ENCODE measurements at places on chromosomes 16 and 17.

- DNase-seq: no peak
Measured at GRCh38 chr17:14688134-14688533, 387.3 kb downstream of the HS3ST3B1 start.

- peak; percentile 47 for DNase-seq
Measured at GRCh38 chr16:87541147-87541871, 48.5 kb upstream of the ZCCHC14 start.

DNA sequence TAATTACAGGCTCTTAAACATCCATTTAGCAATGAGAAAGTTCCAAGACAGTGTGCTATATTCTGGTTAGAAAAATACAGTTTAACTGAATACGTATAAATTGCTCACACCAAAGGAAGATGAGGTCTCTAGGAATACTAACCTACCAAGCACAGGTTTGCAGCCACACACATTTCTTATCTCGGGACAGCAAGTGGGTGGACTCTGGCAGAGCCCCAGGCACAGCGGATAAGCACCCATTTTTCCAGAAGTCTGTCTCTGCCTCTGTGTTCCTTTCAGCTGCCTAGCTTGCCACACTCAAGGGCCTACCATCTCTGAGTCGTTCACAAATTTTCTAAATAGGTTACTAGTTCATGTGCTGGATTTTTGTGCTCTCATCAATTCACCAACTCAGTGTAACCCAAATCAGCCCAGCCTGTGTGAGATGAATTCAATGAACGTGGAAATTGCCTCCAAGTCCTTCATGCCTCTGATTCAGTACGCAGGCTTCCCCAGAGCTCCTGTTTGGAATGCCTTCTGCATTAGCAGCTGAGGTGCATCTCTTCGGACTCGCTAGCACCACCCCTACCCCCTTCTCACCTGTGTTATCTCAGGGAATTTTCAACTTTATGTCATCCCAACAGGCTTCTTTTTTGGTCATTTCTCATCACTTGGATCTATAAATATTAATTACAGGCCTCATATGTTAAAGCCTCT, 581.0 kb upstream of the CDH11 start:
- DNase-seq: no peak

DNA sequence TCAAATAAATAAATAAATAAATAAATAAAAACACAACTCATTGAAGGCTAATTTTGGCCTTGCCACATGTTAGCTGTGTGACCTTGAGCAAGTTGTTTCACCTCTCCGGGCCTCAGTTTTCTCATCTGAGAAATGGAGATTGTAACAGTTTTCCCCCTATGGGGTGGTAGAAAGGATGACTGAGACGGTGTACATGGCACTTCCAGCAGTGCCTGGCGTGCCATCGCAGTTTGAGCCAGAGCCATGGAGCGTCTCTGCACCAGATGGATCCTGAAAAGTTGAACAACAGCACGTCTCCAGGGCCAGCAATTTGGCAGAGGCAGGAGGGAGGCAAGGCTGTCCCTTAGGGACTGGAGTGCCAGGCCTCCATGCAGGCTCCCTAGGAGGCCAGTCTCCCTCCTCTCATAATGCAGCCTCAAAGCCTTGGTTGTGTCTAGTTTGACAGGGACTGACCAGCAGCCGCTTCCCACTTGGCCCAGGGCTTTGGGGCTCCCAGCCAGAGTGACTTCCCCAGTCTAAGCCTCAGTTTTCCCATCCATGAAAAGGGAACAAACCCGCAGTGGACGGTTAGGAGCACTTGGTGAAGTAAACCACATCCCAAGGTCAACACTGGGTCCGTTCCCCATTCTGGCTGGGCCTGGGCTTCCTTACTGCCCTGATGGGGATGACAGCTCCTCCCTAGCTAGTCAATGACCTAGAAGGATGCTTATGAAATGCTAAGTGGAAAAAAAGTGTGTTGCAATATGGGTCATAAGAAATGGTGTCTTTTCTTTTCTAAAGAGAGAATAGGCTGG, 19.3 kb downstream of the SOCS1 start:
- DNase-seq: no peak

DNA sequence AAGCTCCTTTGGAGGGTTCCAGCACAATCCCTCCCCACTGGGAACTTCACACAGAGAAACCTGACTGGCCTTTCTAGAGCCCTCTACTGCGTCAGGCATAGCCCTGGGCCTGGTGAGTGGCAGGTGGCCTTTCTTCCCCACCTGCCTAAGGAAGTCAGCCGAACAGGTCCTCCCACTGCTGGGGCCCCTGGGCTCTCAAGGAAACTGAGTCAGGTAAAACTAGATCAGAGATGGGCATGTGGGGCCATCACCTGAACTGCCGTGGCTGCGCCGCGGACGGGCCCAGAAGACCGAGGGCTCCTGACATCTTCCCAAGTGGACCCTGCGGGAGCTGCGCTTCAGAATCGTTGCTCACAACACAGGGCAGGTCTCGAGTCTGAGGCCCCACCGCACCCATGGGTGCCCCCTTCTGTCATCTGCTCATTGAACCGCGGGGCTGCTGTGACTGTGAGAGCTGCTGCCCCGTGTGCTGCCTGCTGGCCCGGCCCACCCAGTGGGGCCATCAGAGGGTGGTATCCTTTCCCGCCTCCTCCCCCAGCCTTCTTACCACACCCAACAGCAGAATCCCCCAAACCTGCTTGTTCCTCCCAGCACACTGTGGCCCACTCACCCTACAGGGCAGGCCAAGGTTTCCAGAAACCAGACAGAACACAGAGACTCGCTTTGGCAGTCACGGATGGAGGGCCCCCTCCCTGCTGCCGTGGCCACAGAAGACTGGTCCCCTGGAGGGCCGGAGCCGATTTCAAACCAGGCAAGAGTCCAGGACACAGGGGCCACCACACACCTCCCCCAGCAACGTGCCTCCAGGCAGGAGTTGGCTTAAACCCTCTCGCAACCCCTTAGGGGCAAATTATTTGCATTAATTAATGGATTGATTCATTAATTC, 81.1 kb downstream of the TBC1D16 start:
- DNase-seq: no peak

- no peak for DNase-seq
Measured at GRCh38 chr17:55564081-55564480, 52.8 kb upstream of the SMIM36 start.

DNA sequence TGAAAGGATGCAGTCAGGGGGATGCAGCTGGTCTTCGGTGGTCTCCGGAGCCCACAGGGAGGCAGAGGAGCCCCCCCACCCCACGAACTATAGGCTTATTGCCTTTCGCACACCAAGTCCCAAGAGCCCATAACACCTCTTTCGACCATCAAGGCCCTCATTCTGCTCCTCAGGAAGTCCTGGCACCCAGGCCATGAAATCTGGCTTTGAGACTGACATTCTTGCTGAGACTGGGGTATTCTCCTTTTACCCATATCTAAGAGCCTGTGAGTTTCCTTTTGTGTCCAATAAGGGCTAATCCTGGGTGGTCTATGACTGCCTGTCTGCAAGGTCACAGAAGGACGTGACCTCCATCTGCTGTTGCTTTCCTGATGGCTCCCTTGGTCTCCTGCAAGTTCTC, 6.4 kb upstream of the ARL4D start:
- DNase-seq: no peak

- no peak for DNase-seq
Measured at GRCh38 chr17:30312226-30312625, 20.5 kb upstream of the BLMH start.

GRCh38 chr17:42459801-42460281, 1.2 kb downstream of the ATP6V0A1 start:
- no peak for DNase-seq

DNA sequence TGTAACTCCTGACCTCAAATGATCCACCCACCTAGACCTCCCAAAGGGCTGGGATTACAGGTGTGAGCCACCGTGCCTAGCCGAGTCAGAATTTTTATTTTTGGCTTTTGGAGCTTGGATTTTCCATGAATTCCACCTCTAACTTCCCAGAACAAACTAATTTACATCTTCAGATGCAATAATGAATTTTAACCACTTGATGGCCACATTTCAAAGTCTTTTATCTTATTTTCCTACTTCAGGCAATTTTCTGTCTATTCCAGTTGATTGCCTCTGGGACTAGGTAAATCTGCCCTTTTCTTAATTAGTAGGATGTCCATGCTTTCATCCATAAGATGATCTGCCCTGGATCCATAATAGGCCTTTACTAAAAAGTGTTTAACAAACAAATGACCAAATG, 156.4 kb upstream of the ANKFN1 start:
- DNase-seq: no peak

- DNase-seq: no peak
Measured at GRCh38 chr16:85055493-85056210, 28.1 kb downstream of the KIAA0513 start.

- DNase-seq: peak; percentile 10
Measured at GRCh38 chr17:79970576-79971068, 65.0 kb downstream of the TBC1D16 start.

DNA sequence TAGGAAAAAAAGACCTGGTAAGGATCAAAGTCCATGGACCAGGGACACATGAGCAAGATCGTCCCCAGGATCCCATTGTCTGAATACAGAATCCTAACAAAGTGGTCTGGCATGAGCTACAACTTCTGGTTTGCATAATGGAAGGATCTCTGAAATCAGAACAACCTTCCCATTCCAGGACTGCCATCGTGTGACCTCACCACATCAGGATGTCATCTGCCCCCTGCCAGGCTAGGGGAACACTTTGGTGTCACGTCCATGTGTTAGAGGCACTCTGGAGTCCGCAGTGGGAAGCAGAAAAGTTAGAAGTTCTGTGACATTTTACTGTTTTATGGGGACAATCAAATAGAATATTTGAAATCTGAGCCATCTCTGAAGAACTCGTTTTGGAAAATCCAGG, 160.7 kb downstream of the RGS9 start:
- DNase-seq: no peak

DNA sequence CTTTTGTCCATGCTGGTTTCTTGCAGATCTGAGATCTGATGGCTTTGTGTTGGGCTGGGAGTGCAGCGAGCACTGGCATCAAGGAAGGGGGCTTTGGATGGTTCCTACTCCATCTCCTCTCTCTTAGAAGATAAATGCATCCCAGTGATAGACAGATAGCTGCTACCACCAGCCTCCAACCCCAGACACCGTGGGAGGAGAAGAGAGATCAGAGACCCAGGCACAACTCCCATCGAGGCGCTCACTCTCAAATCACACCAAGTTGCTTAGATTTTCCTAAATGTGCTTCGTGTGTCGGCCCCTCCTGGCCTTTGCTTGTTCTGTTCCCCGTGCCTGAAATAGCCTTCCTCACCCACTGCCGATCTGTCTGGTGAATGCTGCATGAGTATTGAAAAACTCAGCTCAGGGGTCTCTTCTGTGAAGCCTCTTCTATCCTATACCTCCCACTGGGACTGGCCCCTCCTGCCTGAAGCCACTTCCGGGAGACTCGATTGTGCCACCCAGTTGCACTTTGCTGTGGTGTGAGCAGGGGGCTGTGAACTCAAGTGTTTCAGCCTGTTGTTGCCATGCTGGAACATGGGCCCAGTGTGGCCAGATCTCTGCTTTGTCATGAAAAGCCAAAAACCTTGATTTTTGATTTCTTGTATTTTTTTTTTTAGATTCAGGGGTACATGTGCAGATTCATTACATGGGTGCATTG, 242.7 kb downstream of the GSG1L start:
- DNase-seq: no peak

DNA sequence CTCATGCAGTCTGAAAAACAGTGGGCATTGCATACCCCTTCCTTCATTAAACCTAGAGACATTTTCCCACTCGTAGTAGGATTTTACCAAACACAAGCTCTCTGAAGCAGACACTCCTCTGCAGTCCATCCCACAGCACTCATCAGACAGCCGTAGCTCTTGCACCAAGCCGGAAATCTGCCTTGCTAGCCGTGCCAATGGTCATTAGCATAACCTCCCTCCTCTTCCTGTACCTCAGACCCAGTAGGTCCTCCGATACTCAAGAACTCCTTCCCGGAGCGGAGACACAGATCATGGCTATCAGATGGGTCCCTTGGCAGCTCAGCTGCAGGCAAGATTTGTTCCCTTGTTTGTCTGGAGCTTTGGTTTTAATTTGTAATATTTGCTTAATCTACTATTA, 483.1 kb upstream of the PSMD7 start:
- no peak for DNase-seq

- no peak for DNase-seq
Measured at GRCh38 chr16:82629441-82630027, 2.8 kb downstream of the CDH13 start.

GRCh38 chr16:11370084-11370931, 25.0 kb downstream of the RMI2 start:
- no peak for DNase-seq

DNA sequence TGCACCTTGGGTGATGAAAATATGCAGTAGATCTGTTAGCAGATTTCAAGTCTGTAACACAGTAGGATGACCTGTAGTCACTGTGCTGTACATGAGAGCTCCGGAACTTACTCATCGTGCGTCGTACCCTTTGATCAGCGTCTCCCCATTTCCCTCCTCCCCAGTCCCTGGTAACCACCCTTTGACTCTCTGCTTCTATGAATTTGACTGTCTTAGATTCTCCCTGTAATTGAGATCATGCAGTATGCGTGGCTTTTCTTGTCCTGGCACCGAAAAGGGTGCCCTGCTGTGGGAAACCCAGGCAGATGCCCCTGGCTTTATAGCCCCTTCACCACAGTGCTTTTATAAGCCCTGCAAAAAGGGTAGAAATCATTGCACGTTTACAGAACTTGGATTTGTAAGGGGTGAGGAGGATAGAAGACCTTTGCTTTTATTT, 20.5 kb downstream of the CLEC16A start:
- no peak for DNase-seq
